ENCODE measurements at places on chromosomes 7 and 10.

- peak; percentile 69 for DNase-seq
Observed at GRCh38 chr10:77311186-77311585, 326.4 kb downstream of the KCNMA1 start.

- no peak for DNase-seq
Observed at GRCh38 chr7:88115258-88115796, 104.5 kb downstream of the SRI start.

GRCh38 chr10:101216207-101217043 is 12.8 kb downstream of the LBX1 start:
- DNase-seq, result peak; percentile 58

GRCh38 chr7:16758631-16759611 is 5.4 kb downstream of the TSPAN13 start:
- DNase-seq, result no peak

DNA sequence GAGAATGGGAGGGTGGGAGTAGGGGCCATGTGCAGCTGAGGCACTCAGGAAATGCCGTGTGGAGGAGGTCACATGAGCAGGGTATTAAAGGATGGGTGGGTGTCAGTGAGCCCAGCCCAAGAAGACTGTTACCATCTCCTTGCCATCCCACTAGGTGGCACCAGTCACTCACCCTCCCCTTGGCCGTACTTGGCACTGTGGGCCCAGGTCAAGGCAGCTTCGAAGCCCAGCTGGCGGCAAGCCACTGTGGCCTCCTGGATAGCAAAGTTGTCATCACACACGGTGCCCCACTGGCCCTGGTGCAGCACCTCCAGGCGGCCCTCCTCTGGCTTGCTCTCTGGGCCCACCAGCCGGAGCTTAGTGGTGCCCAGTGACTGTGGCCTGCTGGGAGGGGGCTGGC is 5.4 kb downstream of the LOXL4 start:
- no peak for DNase-seq

Data from eye (tissue), 1 donor.